ENCODE measurements at places on chromosomes 5 and 9. TPM values are rescaled to one million over a fixed set of nuclear protein-coding genes. Genes with fewer than 3 reads are reported as not detected.
A peak's percentile ranks its signal among the peaks of the same experiment; 100 is the strongest.

DNA sequence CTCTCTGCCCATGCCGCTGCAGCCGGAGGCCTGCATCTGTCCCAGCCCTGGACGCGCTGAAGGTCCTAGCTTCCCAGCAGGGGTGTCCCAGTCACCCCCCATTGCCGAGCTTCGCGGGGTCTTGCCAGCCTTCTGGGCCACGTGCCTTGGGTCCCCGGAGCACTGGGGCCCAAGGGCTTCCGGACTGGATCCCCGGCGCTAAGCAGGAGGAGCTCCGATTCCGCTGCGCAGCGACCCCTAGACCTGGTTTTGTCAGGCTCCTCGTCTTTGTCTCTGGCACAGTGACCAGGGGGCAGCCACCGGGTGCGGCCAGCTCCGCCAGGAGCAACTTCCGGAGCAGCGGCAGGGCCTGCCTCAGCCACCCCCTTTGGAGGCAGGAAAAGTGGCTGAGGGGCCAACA lies 3.3 kb upstream of the IRX1 start:
- DNase-seq, result peak; percentile 45

DNA sequence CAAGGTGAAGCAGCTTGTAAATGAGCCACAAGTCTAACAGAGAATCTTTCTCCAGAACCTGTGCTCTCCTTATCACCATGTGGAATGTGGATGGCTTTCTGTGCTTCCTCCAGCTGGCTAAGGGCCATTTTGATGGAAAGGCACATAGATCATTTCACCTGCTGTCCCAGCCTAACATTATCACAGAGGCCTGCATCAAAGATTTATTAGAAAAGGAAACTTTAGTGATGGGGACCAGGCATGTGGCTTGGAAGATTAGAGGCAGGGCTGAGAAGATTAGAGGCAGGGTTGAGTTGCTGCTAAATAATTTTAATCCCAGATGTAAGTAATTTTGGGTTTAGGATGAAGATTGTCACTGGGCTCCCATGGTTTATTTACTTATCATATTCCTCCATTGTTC lies 6.3 kb downstream of the SPEF2 start:
- DNase-seq, result no peak

DNA sequence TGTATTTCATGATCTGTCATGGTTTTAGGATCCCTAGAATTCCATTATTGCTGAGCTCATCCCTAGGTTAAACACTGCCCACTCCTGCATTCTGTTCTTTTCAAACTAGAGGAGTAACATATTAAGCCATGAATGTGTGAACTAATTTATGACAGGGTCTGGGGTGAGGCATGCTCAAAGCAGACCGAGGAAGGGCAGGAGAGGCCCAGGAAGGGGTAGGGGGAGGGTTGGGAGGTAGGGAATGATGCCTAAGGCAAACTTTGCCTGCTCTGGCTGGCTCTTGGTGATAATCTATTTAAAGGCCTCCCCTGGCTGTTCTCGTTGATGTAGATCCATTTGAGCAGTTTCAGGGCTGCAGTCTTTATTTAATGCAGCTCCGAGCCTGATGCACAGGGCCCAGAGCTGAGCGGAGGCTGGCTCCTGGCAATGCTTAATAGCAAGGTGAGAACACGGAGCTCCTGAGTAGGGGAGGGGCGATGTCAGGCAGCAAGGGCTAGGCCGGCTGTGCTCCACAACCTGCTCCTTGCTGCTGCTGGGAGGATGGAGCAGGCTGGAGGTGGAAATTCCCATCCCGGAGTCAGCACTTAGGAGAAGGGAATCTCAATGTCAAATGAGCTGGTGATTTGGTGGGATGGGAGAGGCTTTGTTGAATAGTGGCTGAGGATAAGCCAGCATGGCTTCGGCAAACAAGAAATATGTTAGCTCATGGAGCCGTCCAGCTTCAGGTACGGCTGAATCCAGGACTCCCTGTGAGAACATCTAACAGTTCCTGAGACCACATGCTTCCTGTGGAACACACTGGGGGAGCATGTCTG lies 73.2 kb upstream of the UNC5A start:
- peak; percentile 78 for DNase-seq

GRCh38 chr5:178577944-178578343 lies 12.2 kb downstream of the COL23A1 start:
- DNase-seq, result no peak

GRCh38 chr9:137728444-137729311 lies 109.9 kb downstream of the EHMT1 start:
- peak; percentile 27 for DNase-seq

DNA sequence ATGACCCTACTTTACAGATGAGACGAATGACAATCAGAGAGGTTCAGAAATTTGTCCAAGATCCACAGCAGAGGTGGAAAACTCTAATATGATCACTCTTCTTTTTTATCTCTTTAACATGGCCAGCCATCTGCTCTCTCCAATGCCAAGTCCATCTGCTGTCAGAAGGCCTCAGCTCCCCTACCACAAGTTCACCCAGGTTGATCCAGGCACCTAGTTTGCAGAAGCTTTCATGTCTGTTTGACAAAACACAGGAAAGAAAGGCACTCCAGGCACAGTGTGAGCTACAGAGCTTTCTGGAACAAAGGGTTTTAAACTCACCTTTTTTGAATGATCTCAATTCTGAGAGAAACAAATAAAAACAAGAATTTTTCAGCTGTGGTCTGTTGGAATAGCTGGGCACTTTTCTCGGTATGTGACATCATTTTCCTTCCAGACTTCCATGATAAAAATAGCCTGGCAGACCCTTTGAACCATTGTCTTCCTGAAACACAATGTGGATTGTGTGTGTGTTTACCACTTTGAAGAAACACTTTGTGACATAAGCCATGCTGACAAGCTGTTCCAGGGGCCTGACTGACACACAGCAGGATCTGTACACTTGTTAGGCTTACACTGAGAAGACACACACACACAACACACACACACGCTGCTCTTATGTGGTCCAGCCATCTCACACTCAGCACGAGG lies 214.3 kb downstream of the AGTPBP1 start:
- DNase-seq, result peak; percentile 47

DNA sequence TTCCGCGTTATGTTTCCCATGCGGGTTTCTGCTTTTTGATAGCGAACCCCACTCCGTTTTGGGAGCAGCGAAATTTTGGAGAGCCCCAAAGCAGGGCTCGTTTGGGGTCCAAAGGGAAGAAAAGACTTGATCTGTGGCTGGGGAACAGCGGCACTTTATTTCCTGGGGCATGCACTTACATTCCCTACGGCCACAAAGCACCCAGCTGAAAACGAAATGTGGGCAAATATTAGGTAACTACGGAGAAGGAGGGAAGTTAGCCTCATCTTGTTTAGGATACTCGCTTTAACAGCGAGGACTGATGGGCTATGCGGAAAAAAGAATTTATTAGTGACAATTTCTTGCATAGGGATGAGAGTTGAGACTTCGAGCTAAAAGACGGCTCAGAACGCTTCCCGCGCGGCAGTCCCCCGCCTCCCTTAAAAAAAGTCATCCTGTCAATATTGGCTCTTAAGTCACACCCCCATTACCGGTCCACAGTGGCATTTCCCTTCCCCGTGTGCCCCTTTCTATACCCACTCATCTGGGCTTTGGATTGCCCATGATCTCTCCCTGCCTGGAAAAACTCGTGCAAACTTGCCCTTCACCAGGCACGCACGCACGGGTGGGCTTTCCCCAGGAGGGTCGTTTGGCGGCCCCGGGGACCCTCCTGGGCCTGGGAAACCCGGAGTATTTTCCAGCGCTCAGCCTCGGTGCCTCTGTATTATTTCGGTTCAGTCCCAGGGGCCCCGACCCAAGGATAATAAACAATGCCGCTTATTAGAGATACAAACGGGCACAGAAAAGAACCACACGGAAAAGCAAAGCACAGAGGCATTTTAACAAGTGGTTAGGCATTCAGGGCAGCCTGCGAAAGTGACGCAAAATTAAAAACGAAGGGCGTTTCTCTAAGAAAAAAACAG lies 35.8 kb upstream of the NFIB start:
- DNase-seq, result peak; percentile 42

GRCh38 chr5:113276001-113276400 lies 158.8 kb downstream of the TSSK1B start:
- no peak for DNase-seq

GRCh38 chr5:60578315-60578714 lies 121.7 kb downstream of the DEPDC1B start:
- DNase-seq, result no peak

- peak; percentile 60 for DNase-seq
Measured at GRCh38 chr9:13033959-13034693, 245.4 kb downstream of the MPDZ start.

GRCh38 chr5:153905219-153905618 lies 133.5 kb downstream of the FAM114A2 start:
- DNase-seq, result no peak

DNA sequence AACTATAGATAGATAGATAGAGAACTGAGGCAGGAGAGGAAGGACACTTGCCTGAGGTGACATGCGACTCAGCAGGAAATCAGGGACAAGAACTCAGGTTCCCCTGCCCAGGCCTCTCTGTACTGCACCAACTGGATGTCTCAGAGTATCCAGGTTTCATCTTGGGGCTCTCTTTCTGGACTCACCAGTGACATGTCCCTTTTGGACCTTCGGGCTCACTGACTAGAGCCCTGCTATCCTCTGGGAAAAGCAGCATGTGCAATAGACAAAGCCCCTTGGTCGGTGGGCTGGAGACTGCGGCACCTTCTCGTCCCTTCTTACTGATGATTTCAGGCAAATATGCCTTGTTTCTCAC lies 104.5 kb downstream of the RGS3 start:
- no peak for DNase-seq

DNA sequence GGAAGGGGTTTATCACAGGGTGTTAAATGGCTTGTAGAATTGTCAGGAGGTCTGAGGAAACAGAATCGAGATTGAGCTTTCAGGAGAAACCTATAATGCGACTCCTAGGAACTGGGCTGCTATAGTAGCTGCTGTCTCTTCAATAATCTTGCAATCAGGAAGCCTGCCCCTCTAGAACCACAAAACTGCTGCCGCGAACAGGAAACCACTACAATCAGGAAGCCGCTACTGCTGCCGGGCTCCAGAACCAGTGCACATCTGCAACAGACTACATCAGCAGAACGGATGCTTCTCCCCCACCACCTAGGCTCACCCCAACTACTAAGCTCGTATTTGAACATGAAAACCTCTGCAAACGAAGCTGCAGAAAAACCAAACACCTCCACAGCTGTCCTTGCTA lies 31.6 kb downstream of the TNFSF8 start:
- DNase-seq, result no peak

GRCh38 chr5:26647781-26648180 lies 390.6 kb downstream of the CDH9 start:
- no peak for DNase-seq

- DNase-seq, result no peak
Measured at GRCh38 chr5:139708877-139709581, 60.9 kb downstream of the CXXC5 start.

- DNase-seq, result no peak
Measured at GRCh38 chr5:157672976-157673375, 1.6 kb downstream of the C5orf52 start.

GRCh38 chr9:86021166-86021565 lies 78.2 kb downstream of the GOLM1 start:
- no peak for DNase-seq

- no peak for DNase-seq
Measured at GRCh38 chr5:123344816-123345426, 78.3 kb downstream of the CEP120 start.

DNA sequence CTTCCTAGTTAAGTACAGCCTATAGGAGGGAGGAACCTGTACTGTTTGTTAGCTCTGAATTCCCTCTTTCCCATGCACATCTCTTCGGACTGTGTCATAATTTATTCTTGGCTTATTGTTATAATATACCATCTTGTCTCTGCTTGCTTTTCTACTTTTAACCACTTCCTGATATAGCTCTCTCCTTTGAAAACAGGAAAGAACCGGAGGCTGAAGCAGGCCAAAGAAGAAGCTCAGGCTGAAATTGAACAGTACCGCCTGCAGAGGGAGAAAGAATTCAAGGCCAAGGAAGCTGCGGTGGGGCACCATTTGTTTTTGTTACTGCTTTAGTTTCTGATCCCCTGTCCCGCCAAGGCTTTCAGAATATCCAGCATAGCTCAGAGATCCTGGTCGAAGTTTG lies 4.8 kb downstream of the ATP6V1G1 start:
- no peak for DNase-seq

- DNase-seq, result no peak
Measured at GRCh38 chr5:56409331-56410190, 176.4 kb upstream of the ANKRD55 start.

DNA sequence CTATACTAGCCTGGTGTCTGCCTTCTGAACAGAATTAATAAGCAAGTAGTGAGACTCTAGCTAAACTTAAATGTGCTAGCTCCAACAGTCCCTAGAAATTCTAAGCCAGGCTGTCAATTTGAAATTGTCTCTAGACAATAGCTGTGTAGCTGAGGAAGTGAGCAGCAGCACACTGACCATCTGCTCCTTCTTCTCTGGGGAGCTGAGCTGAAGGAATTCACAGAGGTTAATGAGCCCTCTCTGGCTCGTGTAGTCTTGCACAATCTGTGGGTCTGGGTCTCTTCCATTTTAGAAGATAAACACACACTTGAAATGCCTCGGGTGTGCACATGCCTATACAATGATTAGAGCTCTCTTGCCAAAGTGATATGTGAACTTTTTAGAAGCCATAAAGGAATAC lies 63.5 kb upstream of the BARX1 start:
- no peak for DNase-seq

- DNase-seq, result no peak
Measured at GRCh38 chr5:178295589-178295988, 63.0 kb upstream of the PHYKPL start.

GRCh38 chr5:132385326-132386105 lies 16.0 kb downstream of the SLC22A5 start:
- DNase-seq, result peak; percentile 59

NFIB gene
- 15.6 TPM for polyA plus RNA-seq

PTGS1 gene
- 3.5 TPM for polyA plus RNA-seq

PCDHAC2 gene
- polyA plus RNA-seq, result 0.30 TPM

CREBRF gene
- 6.1 TPM for polyA plus RNA-seq

ECSCR gene
- polyA plus RNA-seq, result 31.9 TPM

MOB3B gene
- polyA plus RNA-seq, result 5.9 TPM

C9orf50 gene
- polyA plus RNA-seq, result 2.8 TPM

QRFP gene
- polyA plus RNA-seq, result not detected

FAM53C gene
- polyA plus RNA-seq, result 8.1 TPM

RIC1 gene
- 2.9 TPM for polyA plus RNA-seq

IFNA21 gene
- polyA plus RNA-seq, result not detected

INSYN2B gene
- not detected for polyA plus RNA-seq
